Neural crest cell (in vitro differentiated cells): ENCODE measurements at places on chromosomes 6 and 20.

- no peak overlapping the region for H3K27ac ChIP-seq
- no peak overlapping the region for H3K4me3 ChIP-seq
- peaks cover 8% of the 10 kb centered on the region for H3K36me3 ChIP-seq
- H3K4me1 ChIP-seq = no peaks in the 10 kb centered on the region
These were observed 33.7 kb downstream of the NOL7 start for GRCh38 chr6:13648850-13649249.

GRCh38 chr6:8670792-8671191, 235.4 kb upstream of the SLC35B3 start:
- H3K36me3 ChIP-seq = no peaks in the 10 kb centered on the region
- no peak overlapping the region for H3K4me3 ChIP-seq
- H3K27me3 ChIP-seq = no peaks in the 10 kb centered on the region
- no peaks in the 10 kb centered on the region for H3K4me1 ChIP-seq

DNA sequence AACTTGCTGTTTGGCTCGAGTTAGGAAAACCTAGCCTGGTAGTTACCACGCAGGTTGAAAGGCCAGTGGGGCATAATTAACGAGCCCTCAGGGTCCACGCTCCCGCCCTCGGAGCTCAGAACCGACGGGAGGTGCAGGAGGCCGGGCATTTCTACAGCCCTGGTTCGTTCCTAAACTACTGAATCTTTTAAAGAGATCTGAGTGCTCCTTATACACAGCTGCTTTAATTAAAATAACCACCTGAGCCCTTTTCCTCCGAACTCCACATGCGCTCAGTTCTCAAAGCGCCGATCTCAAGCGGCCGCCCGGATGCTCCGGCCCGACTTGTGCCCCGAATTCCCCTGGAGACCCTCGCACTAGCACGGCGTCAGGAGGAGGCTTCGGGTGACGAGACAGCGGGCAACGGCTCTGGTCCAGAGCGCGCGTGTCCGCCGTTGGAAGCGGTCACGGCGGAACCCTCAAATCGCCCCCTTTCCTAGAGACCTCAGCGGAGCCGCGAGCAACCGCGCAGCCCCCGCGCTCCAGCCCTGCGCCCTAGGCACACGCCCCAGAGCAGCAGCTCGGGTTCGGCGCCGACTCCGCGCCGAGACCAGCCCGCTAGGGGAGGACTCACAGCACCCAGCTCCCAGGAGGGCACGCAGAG, 397 bp downstream of the WDR27 start:
- peaks cover 9% of the 10 kb centered on the region for H3K36me3 ChIP-seq
- no peak for DNase-seq
- no peaks in the 10 kb centered on the region for H3K27me3 ChIP-seq
- peaks cover 40% of the 10 kb centered on the region for H3K4me1 ChIP-seq
- H3K27ac ChIP-seq = peak overlapping the region; percentile 93

GRCh38 chr6:146363838-146364607, 179.6 kb upstream of the RAB32 start:
- no peak overlapping the region for H3K4me3 ChIP-seq
- H3K4me1 ChIP-seq = no peaks in the 10 kb centered on the region

- H3K27me3 ChIP-seq = peaks cover 85% of the 10 kb centered on the region
- H3K4me1 ChIP-seq = peaks cover 23% of the 10 kb centered on the region
- no peaks in the 10 kb centered on the region for H3K36me3 ChIP-seq
- peak overlapping the region; percentile 91 for H3K4me3 ChIP-seq
- H3K27ac ChIP-seq = no peak overlapping the region
These were observed 861 bp downstream of the PPP1R14C start for GRCh38 chr6:150143516-150144293.

DNA sequence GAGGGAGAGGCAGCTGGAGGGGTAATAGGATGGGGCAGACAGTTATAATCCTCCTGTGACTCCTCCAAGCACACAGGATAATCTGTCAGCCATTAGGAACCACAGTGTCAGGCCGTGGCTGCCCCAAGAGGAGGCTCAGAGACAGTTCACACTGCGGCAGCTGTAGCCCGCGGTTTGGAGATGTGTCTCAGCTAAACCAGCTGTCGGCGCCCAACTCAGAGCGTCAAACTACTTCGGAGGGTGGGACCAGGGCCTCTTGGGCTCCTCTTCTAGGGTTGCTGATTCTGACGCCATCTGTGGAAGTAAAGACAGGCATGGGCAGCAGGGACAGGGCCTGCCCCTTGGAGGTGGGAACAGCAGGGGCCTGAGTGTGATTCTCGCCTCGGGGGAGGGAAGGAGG, 309.8 kb downstream of the CDC5L start:
- no peak for DNase-seq
- H3K4me1 ChIP-seq = peaks cover 17% of the 10 kb centered on the region
- H3K27ac ChIP-seq = no peak overlapping the region
- H3K36me3 ChIP-seq = no peaks in the 10 kb centered on the region
- no peaks in the 10 kb centered on the region for H3K27me3 ChIP-seq
- no peak overlapping the region for H3K4me3 ChIP-seq

DNA sequence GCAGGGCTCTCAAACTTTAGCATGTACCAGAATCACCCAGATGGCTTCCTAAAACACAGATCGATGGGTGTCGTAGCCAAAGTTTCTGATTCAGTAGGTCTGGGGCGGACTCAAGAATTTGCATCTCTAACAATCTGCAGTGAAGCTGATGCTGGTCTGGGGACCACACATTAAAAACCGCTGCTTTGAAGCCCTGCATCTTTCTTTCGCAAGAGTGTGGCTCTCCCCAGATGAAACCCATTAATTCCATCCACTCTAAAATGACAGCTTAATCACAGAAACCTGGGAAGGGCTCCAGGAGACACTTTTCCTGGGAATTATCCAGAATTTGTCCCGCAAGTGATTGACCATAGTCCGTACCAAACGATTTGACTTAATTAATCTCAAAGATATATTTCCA, 319.8 kb upstream of the PLCB4 start:
- H3K27ac ChIP-seq = no peak overlapping the region
- H3K4me3 ChIP-seq = no peak overlapping the region
- peaks cover 2% of the 10 kb centered on the region for H3K36me3 ChIP-seq
- H3K27me3 ChIP-seq = no peaks in the 10 kb centered on the region
- DNase-seq = no peak
- no peaks in the 10 kb centered on the region for H3K4me1 ChIP-seq

- H3K36me3 ChIP-seq = no peaks in the 10 kb centered on the region
- no peak overlapping the region for H3K27ac ChIP-seq
- no peaks in the 10 kb centered on the region for H3K27me3 ChIP-seq
These were observed 105.5 kb downstream of the PDSS2 start for GRCh38 chr6:107353773-107354382.

GRCh38 chr6:157967486-157967885, 14.2 kb upstream of the SYNJ2 start:
- H3K36me3 ChIP-seq = no peaks in the 10 kb centered on the region
- H3K27ac ChIP-seq = no peak overlapping the region
- no peaks in the 10 kb centered on the region for H3K4me1 ChIP-seq
- H3K4me3 ChIP-seq = no peak overlapping the region

DNA sequence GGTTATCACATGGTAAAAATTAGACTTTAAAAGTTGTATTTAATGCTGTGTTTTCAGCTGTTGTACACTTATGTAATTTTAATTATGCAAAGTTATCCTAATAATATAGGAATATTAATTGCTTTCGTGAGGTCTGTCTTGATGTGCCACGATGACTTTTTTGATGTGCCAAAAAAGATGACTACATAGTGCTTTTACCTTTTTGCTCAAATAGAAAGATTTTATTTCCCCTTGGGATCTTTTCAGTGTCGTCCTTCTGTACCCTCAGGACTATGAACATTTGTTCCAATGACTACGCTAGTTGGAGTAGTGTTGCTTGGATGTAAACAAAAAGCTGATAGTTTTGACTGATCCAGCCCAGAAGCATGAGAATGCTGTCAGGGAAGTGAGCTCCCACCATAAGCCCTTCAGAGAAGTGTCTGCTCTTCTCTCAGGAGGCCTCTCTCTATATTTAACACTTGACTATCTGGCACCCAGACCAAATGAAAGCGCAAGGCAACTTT, 1.2 kb upstream of the CD164 start:
- no peak for DNase-seq
- H3K27me3 ChIP-seq = peaks cover 10% of the 10 kb centered on the region
- H3K4me3 ChIP-seq = peak overlapping the region; percentile 96

GRCh38 chr20:62114894-62115293, 7.4 kb upstream of the LSM14B start:
- peaks cover 20% of the 10 kb centered on the region for H3K27me3 ChIP-seq
- H3K27ac ChIP-seq = no peak overlapping the region
- peaks cover 2% of the 10 kb centered on the region for H3K36me3 ChIP-seq
